ENCODE measurements at places on chromosomes 11 and 22.

- peak; percentile 70 for DNase-seq
Observed at GRCh38 chr11:77106321-77106720, 3.7 kb downstream of the OMP start.

- no peak for DNase-seq
Observed at GRCh38 chr11:16942342-16942741, 71.9 kb downstream of the PLEKHA7 start.

- DNase-seq = no peak
Observed at GRCh38 chr11:61704838-61705237, 24.6 kb downstream of the DAGLA start.

- no peak for DNase-seq
Observed at GRCh38 chr11:130937051-130937450, 20.8 kb upstream of the SNX19 start.

- no peak for DNase-seq
Observed at GRCh38 chr22:22733881-22734373, 89.5 kb downstream of the GGTLC2 start.

- DNase-seq = no peak
Observed at GRCh38 chr11:23590596-23591308, 730.5 kb upstream of the CCDC179 start.

DNA sequence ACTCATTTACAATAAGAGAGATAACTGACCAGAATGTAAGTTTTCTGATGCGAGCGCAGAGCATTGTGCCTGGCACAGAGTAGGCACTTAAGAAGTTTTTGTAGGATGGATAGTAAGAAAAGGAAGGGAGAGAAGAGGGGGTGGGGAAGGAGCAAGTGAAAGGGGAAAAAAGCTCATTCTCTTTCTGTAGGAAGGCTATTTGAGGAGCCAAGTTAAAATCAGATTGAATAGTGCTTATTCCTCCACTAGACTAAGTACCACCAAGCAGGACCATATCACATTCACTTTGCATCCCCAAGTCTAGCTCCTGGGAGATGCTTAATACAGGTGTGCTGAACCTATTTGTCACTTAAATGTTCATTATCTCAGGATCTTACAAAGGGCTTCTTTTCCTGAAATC is 14.1 kb upstream of the CRKL start:
- no peak for DNase-seq

DNA sequence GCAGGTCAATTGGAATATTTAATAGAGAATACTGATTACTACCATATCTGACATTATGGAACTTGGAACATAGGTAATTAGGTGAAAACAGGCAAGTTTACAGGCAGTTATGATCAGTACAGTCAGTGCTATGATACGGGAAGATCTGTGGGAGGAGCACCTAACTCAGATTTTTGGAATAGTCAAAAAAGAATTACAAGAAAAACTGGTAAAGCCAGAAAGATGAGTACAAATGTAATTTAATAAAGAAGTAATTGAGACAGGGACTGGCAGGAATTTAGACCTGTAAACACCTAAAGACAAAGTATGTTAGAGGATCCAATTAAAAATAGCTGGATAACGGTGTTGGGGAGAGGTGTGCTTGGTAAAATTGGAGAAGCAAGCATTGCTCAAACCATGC is 206.5 kb upstream of the ANO5 start:
- no peak for DNase-seq

DNA sequence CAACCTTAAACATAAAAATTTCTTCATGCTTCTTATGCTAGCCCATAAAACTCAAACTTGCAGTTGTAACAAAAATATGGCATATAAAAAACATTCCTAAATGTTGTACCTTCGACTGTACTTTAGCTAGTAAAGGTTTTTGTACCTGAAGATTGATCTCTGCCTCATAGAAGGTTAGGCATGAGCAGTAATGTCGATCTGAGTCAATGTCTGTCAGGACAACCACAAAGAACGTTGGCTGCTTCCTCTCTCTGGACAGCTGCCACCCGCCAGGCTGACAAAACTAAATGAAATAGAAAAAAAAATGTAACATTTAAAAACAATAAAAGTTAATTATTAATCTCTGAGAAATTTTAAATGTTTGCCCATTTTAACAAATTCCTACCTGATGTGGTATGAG is 251.3 kb downstream of the SBF2 start:
- DNase-seq = no peak

GRCh38 chr11:74689666-74690065 is 41.6 kb downstream of the CHRDL2 start:
- DNase-seq = no peak

DNA sequence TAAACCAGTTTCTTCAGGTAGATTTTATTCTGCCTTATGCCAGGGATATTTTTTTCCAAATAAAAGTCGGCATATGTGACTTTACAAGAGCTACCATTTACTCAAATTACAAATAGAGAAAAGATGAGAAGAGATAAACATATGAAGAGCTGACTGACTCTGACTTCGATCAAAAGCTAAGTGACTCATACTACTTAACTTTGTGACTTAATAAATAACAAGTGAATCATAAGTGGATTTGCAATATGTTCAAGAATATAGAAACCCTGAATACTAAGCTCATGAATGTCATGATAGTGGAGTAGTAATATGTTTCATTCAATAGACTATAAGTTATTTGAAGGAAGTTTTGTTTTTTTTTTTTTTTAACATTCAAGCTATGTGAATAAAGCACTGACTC is 130.5 kb upstream of the ANO3 start:
- DNase-seq = no peak

DNA sequence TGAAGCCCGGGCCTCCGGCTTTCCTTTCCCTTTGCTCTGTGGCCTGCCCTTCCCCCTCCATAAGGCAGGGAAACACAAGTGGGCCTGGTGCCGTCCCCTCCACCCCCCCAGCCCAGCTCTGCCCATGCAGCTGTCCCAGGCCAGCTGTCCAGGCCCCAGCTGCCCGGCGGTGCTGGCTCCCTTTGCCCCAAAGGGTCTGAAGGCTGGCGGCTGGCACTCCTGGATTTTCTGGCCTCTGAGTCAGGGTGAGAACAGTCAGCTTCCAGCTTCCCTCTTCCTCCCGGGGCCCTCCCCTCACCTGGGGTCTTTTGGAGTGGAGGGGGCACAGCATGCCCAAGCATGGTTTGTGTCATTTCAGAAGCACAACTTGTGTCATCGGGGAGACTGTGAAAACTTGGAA is 27.8 kb downstream of the CD82 start:
- DNase-seq = no peak

DNA sequence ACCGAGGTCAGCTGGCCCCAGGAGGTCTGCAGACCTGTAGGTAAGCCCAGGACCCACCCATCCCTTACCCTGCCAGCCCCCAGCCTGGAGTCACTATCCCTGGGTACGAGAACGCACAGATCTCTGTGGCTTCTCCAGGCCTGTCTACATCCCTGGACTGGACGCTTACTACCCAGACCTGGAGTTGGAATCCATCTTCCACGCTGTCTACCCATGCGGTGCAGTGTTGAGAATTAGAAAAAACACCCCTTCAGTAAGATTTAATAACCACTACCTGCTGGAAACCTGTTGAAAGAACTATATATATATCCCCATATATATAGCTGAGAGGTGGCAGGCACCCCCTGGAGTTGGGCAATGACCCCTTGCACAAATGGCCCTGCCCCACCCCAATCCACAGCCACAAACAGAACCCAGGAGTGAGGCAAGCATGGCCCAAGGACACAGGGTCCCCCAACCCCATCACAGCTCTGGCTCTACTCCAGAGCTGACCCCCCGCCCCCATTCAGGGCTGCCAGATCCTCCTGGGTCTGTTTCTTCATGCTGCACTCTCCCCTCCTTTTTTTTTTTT is 17.7 kb upstream of the RGL4 start:
- DNase-seq = no peak

GRCh38 chr11:111097191-111097590 is 148.3 kb upstream of the POU2AF2 start:
- peak; percentile 13 for DNase-seq

GRCh38 chr22:31305194-31305593 is 12.9 kb upstream of the PIK3IP1 start:
- no peak for DNase-seq

- DNase-seq = peak; percentile 65
Observed at GRCh38 chr11:76236092-76236999, 30.0 kb upstream of the WNT11 start.

Measured in H54 (cell line).